ENCODE measurements at places on chromosomes 7 and 10. TPM values are rescaled to one million over a fixed set of nuclear protein-coding genes. Genes with fewer than 3 reads are reported as not detected.

UCN3 gene
- total RNA-seq: not detected

LGI1 gene
- not detected for total RNA-seq

FOXI2 gene
- not detected for total RNA-seq

KIF11 gene
- 54.2 TPM for total RNA-seq

FGFBP3 gene
- total RNA-seq: 0.65 TPM

FAM237B gene
- not detected for total RNA-seq

SLC26A3 gene
- not detected for total RNA-seq

WIPF3 gene
- total RNA-seq: not detected

- ATAC-seq: no peak
These were observed 11.6 kb upstream of the DNMBP start for GRCh38 chr10:100021322-100021721.

- ATAC-seq: no peak
These were observed 85.1 kb upstream of the FAM20C start for GRCh38 chr7:107233-107632.

DNA sequence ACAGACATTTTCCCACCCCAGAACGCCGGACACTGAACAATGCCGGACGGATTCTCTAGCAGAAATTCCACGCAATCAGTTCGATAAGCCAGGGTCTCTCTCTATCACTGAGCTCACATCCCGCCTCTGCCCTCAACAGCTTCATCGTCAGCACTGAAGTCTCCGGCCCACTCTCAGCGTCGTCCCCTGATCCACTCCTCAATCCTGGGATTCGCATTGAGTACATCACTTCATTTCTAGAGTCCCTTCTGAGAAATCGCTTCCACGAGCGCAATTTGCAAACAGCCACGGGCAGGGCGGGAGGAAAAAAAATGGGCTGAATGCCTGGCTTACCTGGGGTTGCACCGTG is 365 bp downstream of the YME1L1 start:
- ATAC-seq: peak; percentile 18

DNA sequence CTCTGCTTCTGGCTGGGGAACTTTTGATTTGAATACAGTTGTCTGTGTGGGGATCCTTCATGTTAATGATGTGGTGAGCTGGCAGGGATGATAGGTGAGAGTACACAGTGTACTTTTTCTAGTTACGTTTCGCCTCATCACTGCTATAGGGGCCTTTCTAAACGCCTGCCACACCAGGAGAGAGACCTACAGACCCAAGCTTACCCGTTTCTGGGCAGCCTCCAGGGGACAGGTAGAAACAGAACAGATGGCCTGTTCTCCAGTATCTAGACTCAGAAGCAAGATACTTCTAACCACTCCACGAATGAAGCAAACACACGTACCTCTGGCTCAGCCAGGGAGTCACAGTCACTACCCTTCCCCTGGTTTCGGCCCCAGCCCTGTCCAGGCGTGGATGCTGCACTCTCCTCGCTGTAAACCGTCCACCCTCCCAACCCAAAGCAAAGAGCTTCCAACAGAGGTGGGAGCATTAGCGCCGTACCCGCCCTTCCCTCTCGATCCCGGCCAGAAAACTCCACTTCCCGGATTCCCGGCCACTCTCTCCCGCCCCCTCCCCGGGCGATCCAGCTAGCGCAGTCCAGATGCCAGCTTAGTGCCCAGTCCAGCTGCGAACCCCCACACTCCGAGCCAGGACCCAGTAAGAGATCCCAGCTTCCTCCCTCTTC is 1.2 kb downstream of the CCDC6 start:
- peak; percentile 72 for ATAC-seq

DNA sequence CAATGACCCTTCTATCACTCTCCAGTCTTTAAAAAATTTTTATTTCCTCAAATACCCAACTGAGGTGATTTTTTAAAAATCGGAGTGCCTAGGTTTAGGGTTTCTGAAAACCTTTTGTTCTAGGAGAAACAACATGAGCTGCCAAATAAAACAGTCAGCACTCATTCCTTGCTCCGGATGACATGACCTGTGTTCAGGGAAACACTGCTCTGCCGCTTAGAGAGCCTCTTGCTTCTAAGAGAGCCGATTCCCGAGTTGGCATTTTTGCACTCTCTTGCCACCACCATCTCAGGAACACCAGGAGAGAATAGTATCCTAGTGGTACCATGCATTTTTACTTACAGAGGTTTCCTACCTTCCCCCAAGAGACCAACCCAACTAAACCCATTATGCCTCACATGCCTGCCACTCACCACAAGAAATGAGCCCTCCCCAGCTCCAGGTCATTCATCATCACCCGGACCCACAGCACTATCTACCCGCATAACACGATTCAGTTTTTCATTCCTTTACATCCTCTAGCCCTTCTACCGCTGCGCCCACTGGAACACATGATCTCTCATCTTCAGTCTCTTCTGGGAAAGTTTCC is 365.4 kb downstream of the THSD7A start:
- no peak for ATAC-seq

DNA sequence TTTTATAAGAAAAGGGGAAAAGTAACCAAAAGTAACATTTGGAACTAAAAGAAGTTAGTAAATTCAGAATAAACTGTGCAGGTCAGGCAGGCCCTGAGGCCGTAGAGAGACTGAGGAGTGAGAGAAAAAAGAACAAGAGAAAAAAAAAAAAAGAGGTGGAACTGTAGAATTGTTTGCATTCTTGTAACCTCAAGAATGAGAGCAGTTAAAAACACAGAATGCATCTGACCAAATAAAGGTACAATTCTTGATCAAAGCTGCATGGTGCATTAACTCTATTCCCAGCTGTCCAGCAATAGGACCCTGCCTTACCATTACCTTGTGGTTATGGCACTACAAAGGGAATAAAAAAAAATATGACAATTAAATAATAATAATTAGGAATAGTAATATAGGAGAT is 170.1 kb upstream of the SEMA3A start:
- ATAC-seq: no peak

GRCh38 chr7:1460821-1461645 is 1.8 kb upstream of the MICALL2 start:
- ATAC-seq: no peak

GRCh38 chr7:36626111-36626510 is 98.2 kb downstream of the AOAH start:
- no peak for ATAC-seq

- ATAC-seq: no peak
These were observed 148.4 kb downstream of the RNF133 start for GRCh38 chr7:122550545-122550944.

GRCh38 chr7:97081521-97082300 is 35.8 kb upstream of the SDHAF3 start:
- ATAC-seq: no peak

DNA sequence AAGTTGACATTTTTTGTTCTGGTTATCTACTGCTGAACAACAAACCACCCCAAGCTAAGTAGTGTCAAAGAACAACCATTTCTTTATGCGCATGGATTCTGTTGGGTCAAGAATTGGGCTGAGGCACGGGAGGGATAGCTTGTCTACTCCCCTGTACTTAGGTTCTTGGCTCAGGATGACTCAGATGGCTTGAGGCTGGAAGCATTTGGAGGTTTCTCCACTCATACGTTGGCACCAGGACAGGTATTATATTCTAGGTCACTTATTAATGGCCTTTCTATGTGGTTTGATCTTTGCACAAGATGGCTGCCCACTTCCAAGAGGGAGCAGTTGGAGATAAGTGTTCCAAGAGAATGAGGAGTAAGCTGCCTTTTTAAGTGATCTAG is 11.8 kb upstream of the TFAM start:
- no peak for ATAC-seq

GRCh38 chr7:149610441-149611011 is 112.9 kb upstream of the ZNF746 start:
- ATAC-seq: no peak

- ATAC-seq: no peak
These were observed 81.3 kb downstream of the ZRANB1 start for GRCh38 chr10:125023255-125023654.

DNA sequence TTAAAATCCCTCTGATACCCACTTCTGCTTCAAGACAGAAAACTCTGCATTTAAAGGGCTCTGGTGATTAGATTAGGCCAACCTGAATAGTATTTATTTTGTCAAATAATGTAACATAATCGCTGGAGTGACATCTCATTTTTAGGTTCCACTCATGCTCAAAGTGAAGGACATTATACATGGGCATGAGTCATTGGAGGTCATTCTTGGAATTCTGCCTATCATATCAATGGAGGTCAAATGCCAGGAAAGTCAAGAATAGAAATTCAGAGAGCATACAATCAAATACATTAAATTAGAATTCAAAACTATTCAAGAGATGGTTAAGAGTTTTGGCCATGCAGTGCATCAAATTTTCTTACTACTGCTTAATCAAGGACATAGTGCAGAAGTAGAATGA is 50.8 kb upstream of the PRSS1 start:
- ATAC-seq: no peak

- peak; percentile 6 for ATAC-seq
These were observed 33.2 kb downstream of the PITRM1 start for GRCh38 chr10:3139216-3139910.

GRCh38 chr10:4812046-4812445 is 14.0 kb upstream of the AKR1E2 start:
- ATAC-seq: no peak

- ATAC-seq: peak; percentile 99
These were observed 21.6 kb downstream of the NT5C3A start for GRCh38 chr7:33040803-33041516.

DNA sequence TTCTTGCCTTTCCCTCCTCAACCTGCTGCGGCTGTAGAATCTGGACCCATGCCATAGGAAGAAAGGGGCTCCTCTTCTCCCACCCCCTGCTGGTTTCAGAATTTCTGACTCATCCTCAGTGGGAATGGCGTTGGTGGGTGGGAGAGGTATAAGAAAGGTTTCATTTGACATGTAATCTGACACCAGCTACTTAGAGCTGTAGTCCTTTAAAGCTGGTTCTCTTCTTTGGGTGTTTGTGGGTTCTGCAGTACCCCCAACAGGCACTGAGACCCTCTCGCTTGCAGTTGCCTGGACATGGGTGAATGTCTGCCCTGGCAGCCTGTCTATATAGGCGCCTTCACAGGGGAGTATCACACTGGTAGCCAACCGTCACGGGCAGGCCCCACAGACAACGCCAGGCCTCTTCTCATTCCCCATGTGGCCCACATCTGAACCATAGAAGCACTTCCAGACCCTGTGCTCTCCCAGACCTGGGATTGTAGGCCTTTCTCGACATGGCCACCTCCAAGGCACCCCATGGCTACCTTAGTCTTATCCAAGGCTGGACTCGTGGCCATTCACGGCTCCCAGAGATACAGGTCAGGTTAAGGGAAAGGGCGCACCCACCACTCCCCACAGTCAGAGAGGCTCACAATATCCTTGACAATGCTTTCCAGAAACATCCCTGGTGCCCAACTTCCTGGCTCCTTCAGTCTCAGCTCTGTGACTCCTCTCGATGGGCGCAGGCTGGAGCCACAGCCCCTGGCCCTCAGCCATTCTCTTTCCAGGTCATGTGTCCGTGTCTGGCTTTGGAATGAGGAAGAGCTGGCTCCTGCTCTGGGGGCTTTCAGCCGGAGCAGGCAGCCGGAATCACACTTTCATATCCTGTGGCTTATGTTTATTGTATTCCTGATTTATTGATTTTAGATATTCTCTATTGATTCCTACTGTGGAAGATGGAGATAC is 17.5 kb downstream of the ZNF862 start:
- peak; percentile 44 for ATAC-seq
